CD4-positive, alpha-beta T cell treated with Interleukin-10 for 1 hour (primary cell): ENCODE measurements at places on chromosomes 2 and 18.
A peak's percentile ranks its signal among the peaks of the same experiment; 100 is the strongest.

- no peak for DNase-seq
Observed at GRCh38 chr2:66279024-66279423, 155.9 kb upstream of the MEIS1 start.

- DNase-seq: no peak
Observed at GRCh38 chr2:15675456-15676195, 84.0 kb downstream of the DDX1 start.

- DNase-seq: no peak
Observed at GRCh38 chr2:155733091-155733853, 599.2 kb downstream of the NR4A2 start.

DNA sequence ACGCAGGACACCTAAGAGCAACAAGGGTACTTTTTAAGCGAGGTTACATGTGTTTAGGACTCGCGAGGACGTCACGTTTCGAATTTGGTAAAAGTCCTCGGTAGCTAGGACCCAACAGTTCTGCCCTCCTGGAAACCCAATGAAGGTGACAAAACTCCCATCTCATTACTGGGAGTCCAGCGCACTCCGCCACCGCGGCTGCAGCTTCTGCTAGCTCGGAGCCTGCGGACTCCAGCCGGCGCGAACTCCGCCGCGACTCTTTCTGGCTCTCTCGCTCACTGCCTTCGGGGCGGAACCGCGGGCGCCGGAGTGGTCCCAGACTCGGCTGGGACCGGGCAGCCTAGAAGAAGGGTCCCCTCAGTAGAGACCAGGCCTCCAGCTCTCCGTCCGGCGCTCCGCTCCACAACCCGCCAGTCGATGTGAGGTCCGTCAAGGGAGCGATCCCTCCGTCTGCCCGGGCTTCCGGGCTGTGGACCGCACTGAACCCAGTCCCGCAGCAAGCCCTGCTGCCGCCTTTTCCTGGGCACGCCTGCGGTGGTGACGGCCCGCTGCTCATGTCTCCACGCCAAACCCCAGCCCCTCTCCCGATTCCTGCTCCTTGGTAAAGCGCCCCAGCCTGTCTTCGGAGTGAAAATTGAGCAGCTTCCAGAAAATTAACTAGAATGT is 3.0 kb upstream of the OSR1 start:
- no peak for DNase-seq

DNA sequence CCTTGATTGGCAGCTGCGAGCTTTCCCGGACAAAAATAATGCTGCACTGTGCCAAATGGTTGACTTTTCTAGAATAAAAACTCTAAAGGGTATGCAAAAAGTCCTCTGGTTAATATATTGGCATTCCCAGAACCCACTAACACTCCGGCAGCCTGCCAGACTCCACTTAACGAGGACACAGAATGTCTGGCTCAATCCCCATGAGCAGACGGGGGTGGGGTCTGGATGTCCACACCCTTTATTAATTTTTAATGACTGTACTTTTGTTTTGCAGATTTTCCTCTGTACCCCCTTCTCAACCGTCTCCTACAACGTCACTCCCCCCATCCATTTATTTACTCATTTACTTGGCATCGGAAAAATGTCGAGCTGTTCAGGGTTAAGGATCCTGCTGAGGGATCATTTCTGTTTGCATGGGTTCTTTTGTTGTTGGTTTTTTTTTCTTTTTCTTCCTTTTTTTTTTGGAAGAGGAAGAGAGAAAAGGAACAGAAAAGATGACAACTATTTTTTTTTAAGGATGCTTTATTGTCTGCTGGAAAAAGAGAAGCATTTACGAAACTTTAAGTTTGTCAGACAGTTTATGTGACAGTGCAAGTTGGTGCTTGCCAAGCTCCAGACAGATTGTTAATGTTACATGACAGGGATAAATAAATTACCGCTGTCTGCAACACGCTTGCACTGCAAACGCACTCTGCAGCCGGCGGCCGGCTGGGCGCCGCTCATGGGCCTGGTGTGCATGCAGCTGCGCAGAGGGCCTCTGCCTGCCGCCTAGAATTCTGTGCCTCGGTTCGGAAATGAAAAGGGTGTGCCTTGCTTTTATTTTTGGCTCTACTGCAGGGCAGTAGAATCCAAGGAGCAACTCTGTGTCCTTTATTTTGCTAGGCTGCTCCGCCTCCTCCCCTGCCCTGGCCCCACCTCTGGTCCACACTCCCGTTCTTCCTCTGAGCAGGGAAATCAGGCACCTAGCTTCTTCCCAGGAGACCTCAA is 3.6 kb downstream of the LDLRAD4 start:
- no peak for DNase-seq

GRCh38 chr2:23388756-23389514 is 4.0 kb downstream of the KLHL29 start:
- DNase-seq: no peak

DNA sequence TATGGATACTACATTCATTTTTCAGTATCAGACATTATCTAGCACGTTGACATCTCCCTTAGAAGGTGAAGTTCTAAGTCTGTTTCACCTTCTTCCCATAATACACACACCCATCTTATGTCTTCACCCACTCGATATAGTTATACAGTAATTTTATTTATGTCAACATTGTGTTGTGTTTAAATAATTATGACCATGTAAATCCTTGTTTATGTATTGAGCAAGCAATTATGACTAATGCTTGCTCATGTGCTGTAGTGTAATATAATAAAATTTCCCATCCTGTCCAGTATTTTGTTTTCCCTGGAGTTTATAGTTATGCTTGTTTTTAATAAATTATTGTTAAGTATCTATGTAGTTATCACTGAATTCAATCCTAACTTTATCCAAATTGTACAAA is 163.2 kb downstream of the MTX2 start:
- DNase-seq: no peak

GRCh38 chr2:176852667-176853066 is 359.9 kb upstream of the HNRNPA3 start:
- peak; percentile 57 for DNase-seq
